ENCODE measurements at places on chromosomes 4 and X.
A peak's percentile ranks its signal among the peaks of the same experiment; 100 is the strongest.

DNA sequence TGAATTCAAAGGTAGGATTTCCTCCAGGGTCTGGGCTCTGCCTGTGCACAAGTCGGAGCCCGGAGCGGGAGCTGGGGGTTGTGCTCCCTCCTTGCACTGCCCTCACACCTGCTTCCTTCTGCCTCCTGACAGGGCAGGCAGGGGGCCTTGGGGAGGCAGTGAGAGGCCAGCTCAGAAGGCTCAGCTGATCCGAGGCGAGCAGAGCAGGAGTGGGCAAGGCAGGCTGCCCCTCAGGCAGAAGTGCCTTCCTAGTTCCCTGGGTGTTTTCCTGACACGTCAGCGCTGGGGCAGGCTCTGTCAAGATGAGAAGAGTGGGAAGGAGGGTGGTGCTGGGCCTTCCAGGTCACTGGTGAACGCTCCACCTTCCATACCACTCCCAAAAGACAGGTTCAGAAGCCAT is 5.5 kb upstream of the IRAK1 start:
- no peak for DNase-seq

GRCh38 chr4:145808021-145808650 is 128.2 kb downstream of the C4orf51 start:
- peak; percentile 41 for DNase-seq

DNA sequence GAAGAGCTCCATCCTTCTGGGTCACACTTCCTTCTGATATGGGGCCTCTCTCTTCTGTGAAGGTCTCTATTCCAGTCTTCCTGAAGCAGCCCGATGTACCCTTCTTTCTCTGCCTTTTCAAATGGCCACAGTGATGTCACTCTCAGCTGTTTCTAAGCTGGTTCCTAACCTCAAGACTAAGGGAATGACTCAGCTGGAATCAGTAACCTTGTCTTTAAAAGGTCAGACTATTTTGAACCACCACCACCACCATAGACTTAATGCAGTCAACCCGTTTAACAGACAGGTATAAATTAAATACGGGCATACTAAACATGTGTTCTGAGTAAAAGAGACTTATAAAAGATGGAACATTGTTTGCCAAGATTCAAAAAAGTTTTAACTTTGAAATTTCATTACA is 121.0 kb downstream of the PPA2 start:
- peak; percentile 30 for DNase-seq

DNA sequence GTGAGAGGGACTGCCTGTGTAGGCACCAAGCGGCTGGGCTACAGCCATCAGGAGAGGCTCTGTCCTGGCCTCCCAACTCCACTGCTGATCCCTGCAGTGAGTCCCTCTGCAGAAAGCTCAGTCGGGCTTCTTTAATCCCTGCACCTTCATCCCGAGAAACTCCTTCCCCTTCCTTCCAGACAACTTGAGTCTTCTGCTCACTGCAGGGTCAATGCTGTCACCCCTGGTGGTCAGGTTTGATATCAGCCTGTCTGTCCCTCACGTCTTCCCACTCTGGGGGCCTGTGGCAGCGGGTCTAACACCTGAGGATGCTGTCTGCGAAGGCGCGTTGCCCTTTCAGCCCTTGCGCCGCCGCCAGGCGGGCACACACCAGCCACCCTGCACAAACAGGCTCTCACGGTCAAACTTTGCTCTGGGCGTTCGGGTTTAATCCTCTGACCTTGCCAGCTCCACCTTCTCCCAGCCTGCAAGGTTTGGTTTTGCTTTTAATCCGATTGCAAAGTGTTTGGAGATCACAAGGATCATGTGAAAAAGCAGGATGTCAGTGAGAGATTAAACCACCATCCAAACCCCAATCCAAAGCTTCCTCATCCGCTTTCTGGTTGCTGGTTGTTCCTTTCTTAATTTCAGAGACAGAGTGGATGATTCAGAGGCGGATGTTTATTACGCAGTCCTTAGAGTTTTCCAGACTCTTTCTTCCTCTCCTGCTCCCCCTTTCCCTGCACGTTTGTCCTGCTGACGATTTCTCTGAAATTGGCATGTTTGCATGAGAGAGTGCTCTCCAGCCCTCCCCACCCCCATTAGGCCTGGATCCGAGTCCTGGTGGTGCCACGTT is 74.8 kb upstream of the SLC34A2 start:
- no peak for DNase-seq

- DNase-seq: no peak
These were observed 27.3 kb upstream of the STS start for GRCh38 chrX:7119950-7120877.

DNA sequence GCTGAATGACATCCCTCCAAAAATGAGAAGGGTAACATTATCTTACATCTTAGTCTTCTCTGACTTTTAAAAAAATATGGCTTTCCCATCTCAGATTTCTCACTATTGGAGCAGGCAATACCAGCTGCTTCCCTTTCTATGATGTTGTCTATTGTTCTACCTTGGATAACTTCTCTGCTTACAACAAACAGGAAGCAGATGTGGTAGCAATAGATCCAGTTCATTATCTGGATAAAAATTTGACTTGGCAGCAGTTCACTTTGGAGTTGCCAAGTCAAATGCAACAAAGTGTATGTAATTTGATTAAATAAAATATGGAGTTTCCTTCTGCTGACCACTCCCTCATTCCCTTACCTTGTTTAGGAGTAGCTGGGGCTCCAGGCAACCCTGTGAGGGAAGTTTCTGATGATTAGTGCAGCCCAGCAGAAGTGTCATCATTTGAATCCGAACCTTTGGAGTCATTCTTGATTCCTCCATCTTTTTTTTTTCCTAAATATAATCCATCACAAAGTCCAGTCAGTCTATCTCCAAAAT is 72.0 kb upstream of the GPRIN3 start:
- no peak for DNase-seq

DNA sequence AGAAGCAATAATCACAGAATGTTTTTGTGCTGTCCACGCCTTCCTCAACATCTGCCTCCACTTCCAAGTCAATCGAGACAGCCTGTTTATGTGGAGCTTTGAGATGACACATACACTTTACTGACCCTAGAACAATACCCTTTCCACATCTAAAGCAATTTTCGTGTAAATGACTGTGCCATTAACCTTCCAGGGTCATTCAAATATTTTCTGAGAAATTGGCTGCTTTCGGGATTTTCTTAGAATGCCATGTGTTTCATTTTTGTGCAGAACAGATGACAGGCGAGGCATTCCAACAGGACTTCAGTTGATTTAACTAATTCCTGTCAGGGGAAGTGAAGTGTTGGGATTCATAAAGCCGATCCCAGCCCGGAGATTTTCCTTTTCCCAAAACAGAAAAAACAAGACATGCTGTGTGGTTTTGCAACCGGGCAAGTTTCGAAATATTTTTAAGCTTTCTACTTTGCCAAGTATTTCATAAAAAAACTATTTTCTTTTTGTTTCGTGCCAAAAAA is 73.9 kb downstream of the SORBS2 start:
- DNase-seq: no peak

DNA sequence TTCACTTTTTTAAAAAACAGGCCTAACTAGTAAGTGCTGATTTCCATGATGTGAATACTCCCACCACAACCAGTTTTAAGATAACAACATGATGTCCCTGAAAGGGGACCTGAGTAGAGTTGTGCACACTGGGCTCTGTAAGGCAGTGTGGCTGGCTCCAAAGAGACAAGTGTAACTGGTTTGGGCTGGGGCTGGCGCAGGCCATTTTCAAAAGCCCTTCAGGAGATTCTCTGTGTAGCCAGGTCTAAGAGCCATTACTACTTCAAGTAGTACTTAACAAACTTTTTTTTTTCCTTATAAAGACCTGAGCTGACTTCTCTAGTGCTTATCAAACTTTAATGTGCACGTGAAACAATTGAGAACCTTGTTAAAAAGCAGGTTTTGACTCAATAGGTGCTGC is 4.3 kb downstream of the QRFPR start:
- DNase-seq: no peak

- DNase-seq: no peak
These were observed 64.5 kb upstream of the PRPS1 start for GRCh38 chrX:107563824-107564223.

DNA sequence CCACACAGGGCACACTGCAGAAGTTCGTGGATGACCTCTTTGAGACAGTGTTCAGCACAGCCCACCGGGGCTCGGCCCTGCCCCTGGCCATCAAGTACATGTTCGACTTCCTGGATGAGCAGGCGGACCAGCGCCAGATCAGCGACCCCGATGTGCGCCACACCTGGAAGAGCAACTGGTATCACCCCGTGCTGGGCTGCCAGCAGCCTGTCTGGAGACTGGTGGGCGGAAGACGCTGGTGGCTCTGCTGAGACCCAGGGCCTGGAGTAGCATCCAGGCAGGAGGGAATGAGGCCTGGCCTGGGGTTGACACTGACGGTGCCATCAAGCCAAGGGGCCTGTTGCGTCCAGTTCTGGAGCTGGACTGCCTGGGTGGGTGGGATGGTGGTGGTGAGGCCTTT is 8.6 kb downstream of the LAGE3 start:
- DNase-seq: no peak

GRCh38 chr4:32560306-32560705 is 1840.1 kb downstream of the PCDH7 start:
- DNase-seq: no peak

DNA sequence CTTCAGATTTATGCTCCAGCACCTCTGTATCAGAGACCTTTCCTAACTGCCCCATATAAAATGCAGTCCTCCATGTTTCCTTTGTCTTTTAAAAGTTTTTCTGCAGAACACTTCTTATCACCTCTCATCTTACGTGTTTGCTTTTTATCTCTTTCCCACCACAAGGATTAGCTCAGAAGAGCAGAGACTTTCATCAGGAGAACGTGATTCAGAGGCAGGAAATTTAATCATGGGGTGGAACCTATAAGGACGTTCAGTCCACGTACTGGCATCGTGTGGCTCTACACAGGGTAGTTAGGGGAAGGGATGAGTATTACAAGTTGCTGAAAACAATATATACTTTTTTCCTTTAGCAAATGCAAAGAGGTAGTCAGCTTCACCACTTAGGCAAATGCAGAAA is 98.7 kb downstream of the SORBS2 start:
- DNase-seq: no peak

- no peak for DNase-seq
These were observed 483.7 kb upstream of the INTU start for GRCh38 chr4:127149086-127149485.

- DNase-seq: no peak
These were observed 64.8 kb downstream of the CBR4 start for GRCh38 chr4:168945291-168945690.

- DNase-seq: no peak
These were observed 32.1 kb downstream of the NELFA start for GRCh38 chr4:1976416-1977352.

DNA sequence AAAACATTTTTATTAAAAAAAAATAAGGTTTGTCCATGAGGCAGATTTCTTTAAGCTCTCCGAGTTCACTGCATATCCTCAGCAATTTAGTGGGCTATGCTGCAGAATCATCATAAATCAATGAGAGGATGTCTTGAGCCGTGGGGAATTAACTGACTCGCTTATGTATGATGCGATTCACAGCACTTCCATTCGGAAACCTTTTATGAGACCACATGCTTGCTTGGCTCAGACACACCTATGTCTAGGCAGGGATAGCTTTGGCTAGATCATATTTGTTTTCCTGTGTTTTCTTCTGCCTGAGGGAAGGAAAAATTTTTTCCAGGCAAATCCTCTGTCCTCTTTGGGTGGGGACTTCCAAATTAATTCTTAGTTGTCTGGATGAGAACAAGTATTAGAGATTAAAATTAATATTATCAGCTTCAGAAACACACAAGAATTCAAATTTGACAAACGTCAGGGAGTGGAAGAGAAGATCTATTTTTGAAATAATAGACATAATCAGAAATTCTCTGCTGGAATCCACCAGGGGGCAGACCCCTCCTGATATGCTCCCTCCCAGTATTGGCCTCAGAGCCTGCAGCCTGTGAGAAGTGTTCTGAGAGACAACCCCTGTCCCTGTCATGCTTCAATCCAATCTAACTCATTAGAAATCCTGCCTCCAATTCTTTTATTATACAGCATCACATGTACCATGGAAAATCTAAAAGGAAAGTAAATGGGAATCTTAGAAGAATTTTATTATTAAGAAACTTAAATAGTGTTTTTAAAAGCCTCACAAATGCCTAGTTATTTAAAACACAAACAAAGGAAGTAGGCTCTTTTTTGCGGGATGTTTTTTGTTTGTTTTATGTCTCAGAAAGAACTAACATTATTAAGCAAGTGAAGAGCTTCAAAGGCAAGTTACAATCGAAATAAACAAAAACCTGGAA is 345.1 kb upstream of the TACR3 start:
- DNase-seq: peak; percentile 13

GRCh38 chr4:122922877-122923511 is 597 bp upstream of the NUDT6 start:
- peak; percentile 86 for DNase-seq

DNA sequence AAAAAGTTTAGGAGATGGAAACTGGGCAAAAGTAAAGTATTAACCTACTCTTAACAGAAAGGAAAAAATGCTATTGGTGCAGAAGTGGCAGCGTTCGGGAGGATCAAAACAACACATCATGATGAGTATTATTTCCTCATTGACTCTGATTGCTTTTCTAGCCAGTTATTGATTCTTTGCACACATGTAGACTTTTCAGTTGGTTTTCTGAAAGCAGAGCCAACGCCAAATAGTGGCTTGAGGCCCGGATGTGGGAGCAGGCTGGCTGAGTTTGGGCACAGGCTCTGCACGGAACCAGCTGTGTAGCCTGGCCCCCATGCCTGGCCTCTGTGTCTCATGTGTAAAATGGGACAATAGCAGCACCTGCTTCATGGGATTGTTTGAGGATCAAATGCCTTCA is 21.8 kb downstream of the STOX2 start:
- DNase-seq: no peak

DNA sequence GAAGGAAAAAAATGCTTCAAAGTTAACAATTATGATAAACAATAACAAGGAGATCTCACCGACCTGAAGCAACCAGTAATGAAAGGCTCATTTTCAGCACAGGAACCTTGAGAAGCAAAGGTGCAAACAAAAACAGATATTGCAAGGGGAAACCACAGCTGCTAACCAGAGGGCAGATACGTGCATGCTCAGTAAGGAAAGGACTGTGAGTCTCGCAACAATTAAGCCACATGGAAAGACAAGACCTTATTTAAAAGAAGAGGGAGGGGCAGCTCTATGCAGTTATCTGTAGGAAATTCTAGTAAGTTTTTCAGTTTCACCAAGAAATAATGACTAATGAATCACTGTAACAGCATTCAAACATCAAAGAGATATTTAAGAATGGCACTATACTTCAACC is 19.3 kb downstream of the LRCH2 start:
- DNase-seq: no peak

DNA sequence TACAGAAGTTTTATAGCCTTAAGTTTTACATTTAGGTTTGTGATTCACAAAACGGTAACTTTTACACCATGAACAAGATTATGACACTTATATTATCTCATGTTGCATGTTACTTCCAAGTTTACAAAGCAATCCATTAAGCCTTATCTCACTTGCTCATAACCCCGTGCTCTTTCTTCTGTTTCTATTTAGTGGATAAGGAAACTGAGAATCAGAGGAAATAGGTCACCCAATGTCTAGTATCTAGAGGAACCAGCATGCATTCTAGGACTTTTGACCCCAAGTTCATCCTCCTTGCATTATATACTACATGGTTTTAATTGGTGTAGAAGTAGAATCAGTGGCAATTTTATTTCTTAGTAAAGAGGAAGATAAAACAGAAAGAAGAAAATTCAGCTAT is 67.0 kb upstream of the ANXA3 start:
- DNase-seq: no peak

GRCh38 chrX:9393571-9393970 is 71.3 kb upstream of the TBL1X start:
- no peak for DNase-seq
